K562 (cell line): ENCODE measurements at places on chromosomes 7 and 10. TPM values are rescaled to one million over a fixed set of nuclear protein-coding genes. Genes with fewer than 3 reads are reported as not detected.

The MYOZ1 gene
- polyA plus RNA-seq, result 0.09 and 0.11 TPM in 2 replicates

The ARL3 gene
- polyA plus RNA-seq, result 5.1 and 5.2 TPM in 2 replicates

The SDK1 gene
- not detected in 2 replicates for polyA plus RNA-seq

The CLDN3 gene
- not detected in 2 replicates for polyA plus RNA-seq

DNA sequence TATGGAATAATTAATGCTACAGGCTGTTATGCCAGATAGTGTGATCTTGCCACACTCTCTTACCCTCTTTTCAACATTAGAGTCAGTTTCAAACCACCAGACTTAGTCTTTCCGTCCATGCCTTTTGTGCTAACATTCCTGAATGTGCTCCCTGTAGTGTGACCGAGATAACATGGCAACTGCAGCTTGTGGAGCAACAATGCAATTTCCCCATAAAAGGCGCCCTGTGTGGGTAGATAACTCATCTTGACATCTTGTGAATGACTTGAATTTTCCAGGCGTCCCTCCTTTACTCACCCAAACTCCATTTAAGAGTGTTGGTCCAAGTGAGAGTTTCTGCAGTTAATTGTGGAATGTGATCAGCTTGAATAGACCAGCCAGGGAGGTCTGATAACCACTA is 99.6 kb downstream of the DNAH11 start:
- DNase-seq, result no peak

- no peak for DNase-seq
Observed at GRCh38 chr10:24851629-24852028, 100.8 kb downstream of the PRTFDC1 start.

GRCh38 chr7:11681461-11681860 is 150.5 kb downstream of the THSD7A start:
- no peak for DNase-seq

DNA sequence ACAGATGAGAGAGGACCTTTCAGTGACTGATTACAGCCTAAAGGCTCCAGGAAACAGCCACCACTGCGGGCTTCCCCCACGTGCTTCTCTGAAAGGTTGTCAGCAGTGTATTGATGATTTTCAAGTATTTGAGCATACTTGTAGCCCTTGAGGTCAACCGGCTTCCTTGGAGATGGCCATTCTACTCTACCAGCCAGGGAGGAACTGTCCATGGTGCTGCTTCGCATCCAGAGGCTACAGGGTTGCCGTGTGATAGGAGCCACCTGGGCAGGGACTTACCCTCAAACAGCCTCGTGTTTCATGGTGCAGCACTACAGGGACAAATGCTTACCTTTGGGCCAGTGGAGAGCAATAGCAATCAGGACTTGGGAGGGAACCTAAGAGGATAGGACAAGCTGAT is 179.5 kb downstream of the DPP6 start:
- peak; percentile 40 for DNase-seq

- DNase-seq, result no peak
Observed at GRCh38 chr10:74839708-74840107, 13.3 kb downstream of the KAT6B start.

DNA sequence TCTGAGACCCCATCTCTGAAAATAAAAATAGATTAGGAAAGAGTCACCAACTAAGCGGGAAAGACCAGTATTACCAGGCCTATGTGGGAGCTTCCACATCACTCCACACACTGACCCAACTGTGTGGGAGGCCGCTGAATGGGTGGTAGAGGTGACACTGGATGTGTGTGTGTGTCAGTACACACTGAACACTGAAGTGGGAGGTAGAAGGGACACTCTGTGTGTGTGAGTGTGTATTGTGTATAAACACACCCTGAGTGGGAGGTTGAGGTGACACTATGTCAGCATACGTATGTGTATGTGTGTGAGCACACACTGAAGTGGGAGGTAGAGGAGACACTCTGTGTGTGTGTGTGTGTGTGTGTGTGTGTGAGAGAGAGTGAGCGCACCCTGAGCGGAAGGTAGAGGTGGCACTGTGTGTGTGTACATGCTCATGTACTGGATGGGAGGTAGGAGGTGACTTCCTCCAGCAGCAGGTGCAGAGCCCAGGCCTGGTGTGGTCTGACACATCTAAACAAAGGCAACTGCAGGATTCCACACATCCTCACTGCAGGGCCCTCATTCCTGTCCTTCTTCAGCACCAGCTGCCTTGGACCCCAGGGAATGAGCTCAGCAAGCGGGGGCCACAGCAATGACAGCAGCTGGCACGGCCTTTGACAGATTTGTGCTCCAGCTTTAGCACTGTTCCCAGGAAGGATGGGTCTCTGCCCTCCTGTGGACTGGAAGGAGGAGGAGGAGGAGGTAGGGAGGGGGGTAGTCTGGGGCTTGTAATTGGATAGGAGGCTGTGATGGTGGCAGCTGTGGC is 26.5 kb upstream of the RBM20 start:
- DNase-seq, result no peak

DNA sequence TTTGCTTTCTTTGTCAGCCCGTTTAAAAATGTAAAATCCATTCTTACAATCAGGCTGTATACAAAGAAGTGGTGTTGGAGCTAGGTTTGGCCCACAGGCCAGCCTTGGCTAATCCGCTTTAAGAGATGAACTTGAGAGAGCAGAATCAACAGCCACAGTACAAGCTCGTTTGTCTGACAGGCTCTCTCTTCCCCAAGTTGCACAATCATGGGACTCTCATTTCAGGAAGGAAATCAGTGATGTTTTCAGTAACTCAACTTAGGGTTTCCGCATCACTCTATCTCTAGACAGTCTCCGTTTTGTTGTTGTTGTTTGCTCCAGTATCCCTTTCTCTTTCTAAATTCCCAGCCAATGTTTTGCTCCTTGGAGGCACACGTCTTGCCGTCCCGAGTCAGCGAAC is 582.0 kb upstream of the MKI67 start:
- no peak for DNase-seq

DNA sequence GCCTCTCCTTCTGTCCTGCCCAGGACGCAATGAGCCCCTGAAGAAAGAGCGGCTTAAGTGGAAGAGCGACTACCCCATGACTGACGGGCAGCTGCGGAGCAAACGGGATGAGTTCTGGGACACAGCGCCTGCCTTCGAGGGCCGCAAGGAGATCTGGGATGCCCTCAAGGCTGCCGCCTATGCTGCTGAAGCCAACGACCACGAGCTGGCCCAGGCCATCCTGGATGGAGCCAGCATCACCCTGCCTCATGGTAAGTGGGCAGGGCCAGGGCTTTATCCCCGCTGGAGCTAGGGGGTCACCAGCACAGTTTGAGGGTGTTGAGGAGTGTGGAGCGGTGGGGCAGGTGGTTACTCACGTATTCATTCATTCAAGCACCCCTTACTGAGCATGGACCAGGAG is 4.7 kb upstream of the ANKRD2 start:
- DNase-seq, result no peak

DNA sequence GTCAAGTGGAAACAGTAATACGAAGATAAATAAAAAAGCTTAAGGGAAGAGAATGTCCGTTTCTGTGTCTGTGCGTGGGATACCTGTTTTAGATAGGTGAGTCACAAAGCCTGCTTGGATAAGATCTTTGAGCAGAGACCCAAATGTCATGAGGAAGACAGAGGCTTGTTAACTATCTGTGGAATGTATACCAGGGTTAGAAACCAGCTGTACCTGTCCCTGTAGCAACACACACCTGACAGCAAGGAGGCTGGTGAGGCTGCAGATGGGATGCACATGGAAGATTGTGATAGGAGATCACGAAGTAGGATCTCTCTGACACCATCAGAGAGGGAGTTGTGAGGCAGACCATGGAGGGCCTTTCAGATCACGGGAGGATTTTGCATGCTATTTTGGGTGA is 105.3 kb downstream of the ARHGAP21 start:
- DNase-seq, result no peak

DNA sequence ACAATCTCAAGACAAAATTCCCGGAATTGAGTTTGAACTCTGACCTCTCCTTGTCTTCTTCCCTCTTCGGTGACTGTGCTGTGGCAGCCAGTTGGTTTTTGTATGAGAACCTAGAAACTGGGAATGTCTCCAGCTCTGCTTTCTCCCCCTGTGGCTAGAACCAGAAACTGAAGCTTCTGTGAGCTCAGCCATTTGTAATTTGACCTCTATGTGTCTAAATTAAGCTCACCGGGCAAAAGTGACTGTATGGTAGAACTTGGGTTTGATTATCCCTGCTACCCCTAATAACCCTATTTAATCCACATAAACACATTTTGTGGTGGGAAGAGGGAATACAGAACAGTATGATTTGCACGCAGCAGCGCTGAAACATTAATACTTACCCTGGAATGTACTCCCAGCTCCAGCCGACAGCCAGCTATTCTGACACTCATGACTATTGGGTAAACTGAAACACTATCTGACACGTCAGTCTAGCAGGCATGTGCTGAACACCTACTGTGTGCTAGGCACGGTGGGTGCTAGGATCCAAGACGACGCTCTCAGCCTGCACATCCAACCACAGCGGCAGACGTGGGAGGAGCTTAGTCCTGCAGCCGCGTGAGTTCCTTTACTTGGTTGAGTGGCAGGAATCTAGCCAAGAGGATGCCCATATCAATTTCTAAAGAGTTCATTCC is 324.8 kb downstream of the SFMBT2 start:
- peak; percentile 35 for DNase-seq

DNA sequence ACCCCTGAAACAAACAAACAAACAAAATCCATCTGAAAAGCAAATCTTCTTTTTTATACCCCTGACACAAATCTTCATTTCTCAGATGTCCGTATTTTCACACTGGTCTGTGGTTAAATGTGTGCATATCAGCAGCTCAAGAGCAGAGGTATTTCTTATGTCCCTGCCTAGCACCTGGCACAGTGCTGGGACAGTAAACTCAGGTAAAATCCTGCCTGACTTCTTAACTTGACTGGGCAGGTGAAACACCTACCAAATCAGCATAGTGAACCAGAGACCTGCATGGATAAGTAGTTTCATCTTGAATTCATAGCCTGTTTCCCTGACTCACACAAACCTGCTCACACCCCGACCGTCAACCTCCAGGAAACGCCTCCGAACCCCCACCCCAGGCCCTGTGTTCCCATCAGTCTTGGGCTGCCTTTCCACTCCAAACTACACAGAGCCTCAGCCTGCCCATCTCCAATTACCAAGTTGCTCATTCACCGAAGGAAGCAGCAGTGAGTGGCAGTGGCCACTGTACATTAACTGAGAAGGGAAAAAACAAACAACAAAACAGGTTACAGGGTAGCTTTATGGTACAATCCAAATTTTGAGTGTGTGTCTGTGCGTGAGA is 109.9 kb downstream of the HECTD2 start:
- no peak for DNase-seq
